OCI-LY7 (cell line): ENCODE measurements at places on chromosomes 13 and 19. TPM values are rescaled to one million over a fixed set of nuclear protein-coding genes. Genes with fewer than 3 reads are reported as not detected.

GRCh38 chr13:97388373-97388772, 45.6 kb upstream of the RAP2A start:
- peak; percentile 2 for DNase-seq

GRCh38 chr19:33430674-33431277, 57.3 kb downstream of the CEBPG start:
- DNase-seq, result peak; percentile 60

- DNase-seq, result peak; percentile 79
Measured at GRCh38 chr19:45492627-45493470, 4.0 kb downstream of the RTN2 start.

DNA sequence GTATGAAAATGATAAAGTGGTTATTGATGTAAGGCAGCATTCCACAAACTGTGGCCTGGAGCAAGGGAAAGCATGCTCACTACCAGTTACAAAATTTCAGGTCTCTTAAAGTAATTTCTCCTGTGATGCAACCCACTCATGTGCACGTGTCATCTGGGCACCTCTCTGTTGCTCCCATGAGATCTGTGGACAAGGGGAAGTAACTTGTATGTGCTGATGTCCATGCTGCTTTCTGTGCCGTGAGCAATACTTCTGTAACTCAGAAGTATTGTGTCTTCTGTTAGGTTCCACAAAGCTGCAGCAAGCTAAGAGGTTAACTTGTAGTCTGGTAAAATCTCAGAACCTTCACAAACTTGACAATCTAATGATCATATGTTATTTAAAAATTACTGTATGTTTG, 930.0 kb upstream of the SLITRK6 start:
- DNase-seq, result no peak

DNA sequence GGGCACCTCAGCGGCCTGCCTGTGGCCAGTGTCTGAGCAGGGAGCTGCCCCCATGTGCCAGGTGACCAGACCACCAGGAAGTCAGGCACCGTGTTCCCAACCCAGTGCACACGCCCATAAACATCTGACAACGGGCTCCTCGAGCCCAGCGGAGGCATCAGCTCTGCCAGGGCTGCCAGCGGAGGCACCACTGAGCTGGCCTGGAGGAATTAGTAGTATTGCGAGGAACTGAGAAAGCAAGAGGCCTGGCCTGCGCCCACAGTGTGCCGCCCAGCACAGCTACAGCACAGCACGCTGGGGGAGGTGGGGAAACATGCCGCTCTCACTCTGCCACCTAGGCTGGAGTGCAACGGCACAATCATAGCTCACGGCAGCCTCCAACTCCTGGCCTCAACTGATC, 44.6 kb downstream of the ANKRD27 start:
- no peak for DNase-seq

TMPRSS9 gene
- total RNA-seq, result 0.28 TPM in 1 of 2 replicates, not detected in the other

DNA sequence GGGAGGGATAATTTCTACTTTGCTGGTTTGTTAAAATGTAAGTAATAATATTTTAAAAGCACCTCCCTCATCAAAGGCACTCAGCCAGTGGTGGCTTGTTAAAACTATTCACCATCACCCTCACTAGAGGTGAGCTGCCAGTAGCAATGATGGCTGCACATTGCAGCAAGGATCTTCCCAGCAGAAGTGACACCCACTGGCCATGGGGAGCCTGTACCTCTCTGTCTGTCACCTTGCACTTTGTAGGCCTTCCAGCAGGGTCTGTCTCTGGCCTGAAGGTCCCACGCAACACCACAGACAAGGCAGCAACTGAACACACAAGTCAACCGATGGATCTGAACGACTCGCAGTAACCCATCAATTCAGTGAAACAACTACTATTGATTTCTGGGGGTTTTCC, 47.3 kb upstream of the C13orf42 start:
- no peak for DNase-seq

- peak; percentile 64 for DNase-seq
Measured at GRCh38 chr19:29667901-29668341, 2.7 kb downstream of the PLEKHF1 start.

- no peak for DNase-seq
Measured at GRCh38 chr19:8403098-8403819, 9.8 kb upstream of the MARCHF2 start.

DNA sequence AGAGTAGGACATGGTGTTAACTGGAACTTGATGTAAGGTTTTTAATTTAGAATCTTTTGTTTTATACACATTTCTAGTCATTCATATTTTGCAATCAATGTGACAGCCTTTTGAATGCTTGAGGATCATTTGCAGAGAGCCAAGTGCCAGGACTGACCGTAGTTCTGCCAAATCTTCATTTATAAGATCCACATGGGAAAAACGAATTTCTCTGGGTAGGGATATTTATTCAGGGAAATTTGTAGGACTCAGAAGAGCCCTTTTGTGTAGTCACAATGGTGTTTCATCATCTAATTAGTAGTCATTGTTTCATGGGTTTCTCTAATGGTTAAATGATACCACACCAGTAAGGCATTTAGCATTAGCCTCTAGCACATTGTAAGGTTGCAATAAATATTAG, 161.1 kb downstream of the LMO7 start:
- DNase-seq, result no peak

- DNase-seq, result peak; percentile 80
Measured at GRCh38 chr19:14089412-14089661, 1.2 kb downstream of the SAMD1 start.

SYNE4 gene
- total RNA-seq, result 3.1 and 4.5 TPM in 2 replicates

GRCh38 chr19:54434112-54434872, 14.7 kb upstream of the LENG8 start:
- DNase-seq, result no peak

DNA sequence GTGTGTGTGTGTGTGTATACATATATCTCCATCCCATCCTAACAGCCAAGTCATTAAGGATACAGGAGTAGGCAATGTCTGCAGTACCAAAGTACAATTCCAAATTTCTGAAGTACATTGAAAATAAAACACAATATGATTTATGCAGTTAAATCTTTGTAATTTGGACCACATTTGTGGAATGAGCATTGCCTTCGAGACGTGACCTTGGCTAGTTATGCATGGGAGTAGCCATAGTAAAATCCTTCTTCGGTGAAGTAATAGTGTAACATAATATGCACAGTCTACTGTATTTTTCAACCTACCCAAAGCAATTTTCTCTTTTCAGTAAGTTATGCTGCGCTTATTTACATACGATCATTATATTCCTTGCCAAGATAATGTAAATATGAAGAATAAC, 665.7 kb upstream of the GPC6 start:
- DNase-seq, result no peak

- no peak for DNase-seq
Measured at GRCh38 chr19:17389957-17390664, 3.9 kb downstream of the CCDC194 start.

CALR3 gene
- not detected in 2 replicates for total RNA-seq

DNA sequence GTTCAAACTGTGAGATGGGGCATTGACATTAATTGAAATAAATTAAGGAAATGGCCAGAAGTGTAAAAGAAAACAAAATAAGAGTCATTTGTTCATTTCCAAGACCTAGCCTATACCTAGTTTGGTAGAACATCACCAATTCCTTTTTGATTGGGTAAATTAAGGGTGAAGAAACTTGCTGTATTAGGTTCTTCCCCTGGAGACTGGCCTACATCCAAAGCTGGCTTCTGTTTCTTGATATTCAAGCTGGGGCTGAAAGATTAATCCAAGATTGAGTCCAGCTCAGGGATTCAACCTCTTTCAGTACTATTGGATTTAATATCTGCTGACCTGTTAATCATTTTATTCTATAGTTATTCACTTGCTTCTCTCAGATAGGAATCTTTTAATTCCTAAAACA, 183.2 kb downstream of the GPC6 start:
- no peak for DNase-seq

CHAMP1 gene
- 37.9 and 42.8 TPM in 2 replicates for total RNA-seq

MTUS2 gene
- total RNA-seq, result 9.8 TPM in 2 replicates
